ENCODE measurements at places on chromosomes 2 and 18.

DNA sequence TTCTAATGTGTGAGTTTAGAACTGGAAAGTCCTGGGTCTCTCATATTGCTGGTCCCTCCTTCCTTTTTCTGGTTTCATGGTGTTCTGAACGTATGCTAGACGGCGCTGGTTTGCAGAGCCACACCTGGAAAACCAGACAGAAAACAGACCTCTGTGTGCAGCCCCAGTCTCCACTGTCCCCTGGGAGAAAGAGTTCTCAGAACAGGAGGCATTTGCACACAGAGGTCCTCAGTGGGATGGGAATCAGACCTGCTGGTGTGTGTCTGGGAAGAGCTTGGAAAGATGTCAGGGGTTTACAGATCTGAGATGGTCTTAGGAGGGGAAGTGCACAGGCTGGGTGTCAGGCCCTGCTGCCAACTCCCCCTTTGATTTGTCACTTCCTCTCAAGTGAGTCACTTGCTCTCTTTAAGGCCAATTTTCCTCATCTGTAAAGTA, 14.9 kb upstream of the MBP start:
- DNase-seq = no peak

DNA sequence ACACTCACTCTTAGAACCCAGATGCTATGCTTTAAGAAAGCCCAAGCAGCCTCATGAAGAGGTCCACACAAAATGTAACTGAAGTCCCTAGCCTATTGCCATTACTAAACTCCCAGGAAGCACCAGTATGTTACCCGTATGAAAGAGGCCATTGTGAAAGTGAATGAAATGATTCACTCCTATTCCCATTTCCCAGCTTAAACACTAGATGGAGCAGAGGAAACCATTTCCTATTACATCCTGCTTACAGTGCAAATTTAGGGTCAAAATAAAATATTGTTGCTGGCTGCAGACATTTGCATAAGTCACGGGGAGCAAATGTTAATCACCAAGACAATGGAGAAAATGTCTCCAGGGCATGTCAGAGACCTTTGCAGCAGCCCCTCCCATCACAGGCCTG, 989.7 kb upstream of the CRIM1 start:
- no peak for DNase-seq

DNA sequence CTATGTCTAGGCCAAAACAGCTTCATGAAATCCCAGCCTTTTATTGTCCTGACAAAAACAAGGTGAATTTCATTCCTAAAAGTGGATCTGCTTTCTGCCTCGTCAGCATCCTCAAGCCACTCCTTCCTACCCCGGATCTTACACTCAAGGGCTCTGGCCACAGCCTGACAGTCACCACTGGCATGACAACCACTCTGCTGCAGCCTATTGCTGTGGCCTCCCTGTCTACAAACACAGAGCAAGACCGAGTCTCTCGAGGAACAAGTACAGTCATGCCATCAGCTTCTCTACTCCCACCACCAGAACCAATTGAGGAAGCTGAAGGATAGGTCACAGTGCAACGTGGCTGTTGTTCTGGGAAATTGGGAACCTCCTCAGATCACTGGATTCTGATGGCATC, 106.1 kb downstream of the ICA1L start:
- no peak for DNase-seq

DNA sequence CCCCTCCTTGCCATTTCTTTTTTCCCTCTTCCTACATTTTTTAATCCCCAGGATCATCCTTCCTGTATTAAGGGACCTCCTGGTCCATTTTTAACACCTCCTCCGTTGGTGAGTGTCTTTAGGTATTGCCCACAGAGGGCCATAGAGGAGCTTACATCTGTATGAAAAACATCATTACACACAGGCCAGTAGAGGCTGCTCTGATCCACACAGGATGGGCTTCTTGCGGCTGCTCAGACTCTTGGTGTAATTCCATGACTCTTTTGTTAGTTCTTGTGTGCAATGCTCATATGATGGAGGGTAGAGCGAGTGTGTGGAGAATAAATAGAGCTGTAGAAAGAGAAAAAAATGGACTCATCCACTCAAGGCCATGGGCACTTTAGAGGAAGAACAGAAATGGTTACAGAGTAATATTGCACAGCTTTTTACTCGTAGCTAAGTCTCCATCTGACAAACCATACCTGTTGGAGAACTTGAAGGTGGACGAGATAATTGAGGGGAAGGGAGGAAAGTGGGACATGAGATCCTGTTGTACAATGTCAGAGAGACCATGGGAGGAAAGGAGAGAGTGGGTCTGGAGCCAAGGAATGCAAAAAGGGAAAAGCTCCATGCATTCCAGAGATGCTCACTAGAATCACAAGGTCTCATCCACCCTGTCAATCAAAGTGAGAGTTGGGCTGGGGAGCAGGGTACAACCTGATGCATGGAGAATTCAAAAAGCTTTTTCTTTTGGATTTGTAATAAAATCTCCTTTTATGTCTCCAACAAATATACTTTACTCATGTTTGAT, 129.7 kb upstream of the TNP1 start:
- DNase-seq = no peak

DNA sequence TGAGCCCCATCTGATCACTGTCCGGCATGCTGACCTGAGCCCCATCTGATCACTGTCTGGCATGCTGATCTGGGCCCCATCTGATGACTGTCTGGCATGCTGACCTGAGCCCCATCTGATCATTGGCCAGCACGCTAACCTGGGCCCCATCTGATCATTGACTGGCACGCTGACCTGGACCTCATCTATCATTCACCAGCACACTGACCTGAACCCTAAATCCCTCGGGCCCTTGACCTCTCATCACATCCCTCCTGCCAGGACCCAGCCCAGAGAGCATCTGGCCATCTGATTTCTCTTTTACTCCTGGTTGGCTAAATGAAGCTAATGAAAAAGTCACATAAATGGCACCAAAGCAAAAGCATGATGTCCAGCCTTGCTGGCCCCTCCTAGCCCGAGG, 207.1 kb downstream of the NDUFA10 start:
- no peak for DNase-seq

DNA sequence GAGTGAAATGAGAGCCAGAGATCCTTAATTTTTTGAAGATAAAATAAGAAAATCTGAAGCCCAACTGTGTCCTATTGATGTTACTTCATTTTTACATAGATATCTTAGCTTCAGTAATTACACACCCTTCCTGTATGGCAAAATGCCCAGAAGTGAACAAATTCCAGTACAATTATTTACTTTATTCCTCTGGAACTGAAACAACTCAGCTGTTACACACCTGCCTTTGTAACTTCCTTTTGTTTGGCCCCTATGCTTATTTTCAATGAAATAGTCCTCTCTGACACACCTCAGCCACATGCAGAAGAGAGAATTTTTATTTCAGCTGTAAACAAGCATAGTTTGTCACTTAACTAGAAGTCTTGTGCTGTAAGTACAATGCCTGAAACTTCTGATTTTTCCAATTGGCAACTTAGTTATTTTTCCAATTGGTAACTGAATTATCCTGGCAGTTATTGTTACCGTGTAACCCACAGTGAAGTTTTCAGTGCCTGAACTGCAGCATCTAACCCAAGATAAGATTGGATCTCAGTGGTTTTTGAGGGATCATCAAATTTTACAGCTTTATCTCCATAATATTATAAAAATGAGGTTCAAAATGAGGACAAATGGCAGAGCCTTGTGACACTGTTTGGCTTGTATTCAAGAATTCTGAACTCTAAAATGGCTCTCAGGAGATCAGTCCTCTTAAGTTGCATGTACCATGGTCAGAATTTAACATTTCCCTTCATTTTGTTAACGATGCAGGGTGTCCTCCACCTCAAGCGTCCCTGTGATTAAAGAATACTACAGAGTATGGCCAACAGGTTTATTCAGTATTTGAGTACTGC, 82.6 kb downstream of the PKP4 start:
- DNase-seq = no peak

Measured in stimulated activated CD4-positive, alpha-beta T cell treated with anti-CD3 and anti-CD28 coated beads, Interleukin-2, amount 100 ng/mL, for 48 hours (primary cell).